ENCODE measurements at places on chromosomes 13 and 19.

GRCh38 chr19:14167576-14168138 is 31.3 kb upstream of the ASF1B start:
- no peak for DNase-seq

GRCh38 chr13:44293374-44293773 is 80.2 kb upstream of the SERP2 start:
- DNase-seq = no peak

DNA sequence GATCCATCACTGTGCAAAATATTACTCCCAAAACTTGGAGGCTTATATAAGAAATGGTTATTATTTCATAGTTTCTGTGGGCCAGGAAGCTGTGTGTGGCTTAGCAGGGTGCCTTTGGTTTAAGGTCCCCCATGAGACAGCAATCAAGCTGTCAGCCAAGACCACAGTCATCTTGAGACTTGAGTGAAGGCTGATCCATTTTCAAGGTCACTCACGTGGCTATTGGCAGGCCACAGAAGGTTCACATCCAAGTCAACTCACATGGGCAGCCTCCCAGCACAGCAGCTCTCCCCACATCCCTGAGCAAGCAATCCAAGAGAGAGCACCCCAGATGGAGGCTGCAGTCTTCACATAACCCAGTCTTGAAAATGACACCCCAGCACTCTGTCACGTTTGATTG is 537.4 kb downstream of the MYO16 start:
- no peak for DNase-seq

DNA sequence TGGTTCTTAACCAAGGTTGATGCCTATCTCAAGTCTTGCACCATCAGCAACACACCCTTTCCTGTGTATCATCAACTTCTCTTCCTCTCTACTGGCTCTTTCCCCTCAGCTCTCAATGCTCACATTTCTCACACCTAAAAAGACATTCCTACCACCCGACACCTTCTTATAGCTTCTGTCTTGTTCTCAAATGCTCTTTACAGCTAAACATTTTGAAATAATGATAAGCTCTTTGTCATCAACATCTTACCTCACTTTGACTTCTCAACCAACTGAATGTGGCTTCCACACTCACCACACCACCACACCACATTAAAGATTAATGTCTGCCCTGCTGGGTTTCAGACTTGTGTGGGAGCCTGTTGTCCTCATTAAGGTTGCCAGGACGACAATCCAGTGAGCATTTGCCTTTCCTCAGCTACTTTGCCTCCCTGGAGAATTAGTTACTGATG is 67.8 kb downstream of the RXFP2 start:
- DNase-seq = no peak

- no peak for DNase-seq
These were observed 607 bp downstream of the NFIC start for GRCh38 chr19:3366753-3367627.

GRCh38 chr13:45870232-45870631 is 18.7 kb upstream of the SIAH3 start:
- no peak for DNase-seq

DNA sequence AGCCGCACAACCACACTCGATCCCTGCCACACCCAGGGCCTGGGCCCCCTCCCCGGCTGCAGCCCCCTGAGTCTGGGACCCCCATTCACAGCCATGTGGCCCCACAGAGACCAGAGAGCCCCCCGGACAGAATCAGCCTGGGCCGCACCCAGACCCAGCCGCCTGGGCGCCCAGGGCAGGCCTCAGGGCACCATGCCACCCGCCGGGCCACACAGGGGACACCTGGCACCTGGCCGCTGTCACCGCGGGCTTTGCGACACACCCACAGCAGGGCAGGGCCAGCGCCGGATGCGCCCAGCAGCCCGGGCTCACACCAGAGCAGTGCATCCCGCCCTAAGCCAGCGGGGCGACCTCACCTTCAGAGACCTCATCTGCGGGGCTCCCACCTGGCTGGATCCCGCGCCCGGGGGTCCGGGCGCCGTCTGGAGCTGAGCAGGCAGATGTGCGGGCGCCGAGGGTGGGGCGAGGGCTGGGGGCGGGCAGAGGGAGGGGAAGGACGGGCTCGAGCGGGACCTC is 443 bp downstream of the TBXA2R start:
- DNase-seq = no peak

GRCh38 chr19:54230031-54230430 is 7.2 kb upstream of the LILRB3 start:
- DNase-seq = no peak

- DNase-seq = no peak
These were observed 1.3 kb upstream of the PTBP1 start for GRCh38 chr19:795691-796581.

DNA sequence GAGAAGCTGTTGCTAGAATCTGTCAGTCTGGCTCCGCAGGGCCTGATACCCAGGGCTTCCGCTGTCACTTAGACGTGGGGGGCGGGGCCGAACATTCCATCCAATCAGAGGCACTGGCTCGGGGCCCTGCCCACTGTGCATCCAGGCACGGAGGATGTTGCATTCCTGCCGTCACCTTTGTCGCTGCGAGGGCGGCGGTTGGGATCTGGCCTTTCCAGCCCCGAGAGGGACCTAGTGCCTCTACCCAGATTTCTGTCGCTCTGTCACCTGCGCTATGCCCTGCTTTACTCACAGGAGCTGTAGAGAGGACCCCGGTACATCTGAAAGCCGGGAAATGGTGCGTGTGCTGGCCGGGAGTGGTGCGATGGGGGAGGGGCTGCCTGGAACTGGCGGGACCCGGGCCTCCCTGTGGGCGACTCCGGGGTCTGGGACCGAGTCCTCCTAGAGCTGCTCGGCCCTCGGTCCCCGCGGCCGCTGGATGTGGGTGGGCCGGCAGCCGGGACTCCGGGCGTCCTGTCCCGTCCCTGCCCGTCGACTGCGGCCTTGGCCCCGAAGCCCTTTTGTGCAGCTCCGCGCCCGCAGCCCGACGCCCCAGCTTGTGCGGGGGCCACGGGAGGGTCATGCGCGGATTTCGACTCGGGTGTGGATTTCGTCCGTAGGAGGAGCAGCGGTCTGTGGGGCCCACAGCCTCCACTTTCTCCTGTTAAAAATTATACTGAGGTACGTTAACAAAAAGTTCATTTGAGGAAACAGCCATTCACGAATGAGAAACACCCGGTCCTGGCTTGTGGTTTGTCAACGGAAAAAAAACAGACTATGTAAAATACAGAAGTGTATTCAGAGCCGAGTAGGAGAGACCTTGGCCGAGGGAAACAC is at the start of gene ZNF439:
TSS of gene ZNF439 (plus strand) at position 133 of the 876 bp plus-strand sequence. CDS start at position 275, 142 bp downstream.
- peak; percentile 22 for DNase-seq

DNA sequence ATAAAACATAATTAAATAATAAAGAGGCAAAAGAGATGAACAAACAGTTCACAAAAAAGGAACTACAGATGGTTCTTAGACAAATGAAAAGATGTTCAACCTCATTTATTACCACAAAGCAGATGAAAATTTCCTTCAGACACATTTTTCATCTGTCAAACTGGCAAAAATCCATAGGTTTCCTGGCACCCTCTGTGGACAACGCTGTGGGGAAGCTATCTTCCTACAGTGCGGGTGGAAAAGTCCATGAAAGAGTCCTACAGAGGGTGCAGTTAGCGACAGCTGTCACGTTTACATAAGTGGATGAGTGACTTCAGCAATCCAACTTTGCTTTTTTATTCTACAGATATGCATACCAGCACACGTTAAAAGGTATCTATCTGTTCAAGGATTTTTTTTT is 30.3 kb upstream of the PDCD5 start:
- DNase-seq = no peak

- no peak for DNase-seq
These were observed 114.0 kb downstream of the STK24 start for GRCh38 chr13:98462946-98463345.

- DNase-seq = no peak
These were observed 3.4 kb downstream of the FNDC3A start for GRCh38 chr13:48978942-48979601.

DNA sequence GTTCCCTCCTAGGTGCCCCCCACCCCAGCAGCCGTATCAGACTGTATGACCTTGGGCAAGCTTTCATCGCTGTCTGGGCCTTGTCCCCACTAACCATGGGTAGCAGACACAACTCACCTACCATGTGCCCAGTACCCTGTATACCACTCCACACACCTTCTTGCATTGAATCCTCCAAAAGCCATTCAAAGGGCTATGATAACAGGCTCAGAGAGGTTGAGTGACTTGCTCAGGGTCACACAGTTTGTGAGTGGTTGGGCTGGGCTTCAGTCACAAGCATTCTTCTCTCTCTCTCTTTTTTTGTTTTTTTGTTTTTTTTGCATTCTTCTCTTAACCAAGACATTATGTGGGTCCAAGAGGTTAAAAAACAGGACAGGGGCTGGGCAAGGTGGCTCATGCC is 2.6 kb downstream of the RASAL3 start:
- no peak for DNase-seq

- no peak for DNase-seq
These were observed 17.2 kb downstream of the BLOC1S3 start for GRCh38 chr19:45195764-45196163.

GRCh38 chr19:53008061-53008778 is 5.5 kb upstream of the ERVV-1 start:
- no peak for DNase-seq

- no peak for DNase-seq
These were observed 11.4 kb downstream of the NDFIP2 start for GRCh38 chr13:79492313-79492798.

- DNase-seq = no peak
These were observed 27.4 kb upstream of the TIMM44 start for GRCh38 chr19:7970716-7971448.

DNA sequence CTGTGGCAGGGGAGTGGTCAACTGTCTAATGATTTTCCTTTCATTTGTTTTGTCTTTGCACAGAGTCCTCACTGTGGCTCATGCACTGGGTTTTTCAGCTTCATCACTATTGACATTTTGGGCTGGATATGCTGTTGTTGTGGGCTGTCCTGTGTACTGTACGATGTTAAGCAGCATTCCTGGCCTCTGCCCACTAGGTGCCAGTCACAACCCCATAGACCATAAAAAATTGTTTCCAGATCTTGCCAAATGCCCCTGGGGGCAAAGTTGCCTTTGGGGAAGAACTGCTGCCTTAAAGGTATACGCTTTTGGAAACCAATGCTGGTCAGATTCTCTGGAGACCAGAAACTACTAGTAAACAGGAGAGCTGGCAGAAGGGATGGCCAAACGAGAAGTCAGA is 310.4 kb downstream of the SPRY2 start:
- DNase-seq = no peak

DNA sequence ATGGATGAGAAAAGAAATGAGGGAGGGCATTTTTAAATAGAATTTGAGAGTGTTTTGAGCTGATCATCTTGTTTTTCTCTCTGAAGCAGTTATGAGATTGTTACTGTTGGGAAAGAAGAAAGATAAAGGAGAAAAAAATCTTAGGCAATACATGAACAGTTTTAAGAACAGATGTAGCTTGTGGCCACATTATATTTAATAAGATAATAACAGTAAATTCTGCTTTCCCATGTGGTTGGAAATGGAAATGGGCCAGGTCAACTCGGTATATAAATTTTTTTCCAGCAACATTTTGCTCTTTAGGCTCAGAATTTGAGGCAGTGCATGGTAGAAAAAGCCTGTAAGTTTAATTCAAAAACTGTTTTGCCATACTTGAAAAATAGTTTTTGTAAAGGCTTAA is 118.7 kb downstream of the POSTN start:
- no peak for DNase-seq

- DNase-seq = no peak
These were observed 34.0 kb downstream of the GARRE1 start for GRCh38 chr19:34288381-34288780.

GRCh38 chr19:21109116-21109515 is 27.1 kb downstream of the ZNF714 start:
- DNase-seq = no peak

DNA sequence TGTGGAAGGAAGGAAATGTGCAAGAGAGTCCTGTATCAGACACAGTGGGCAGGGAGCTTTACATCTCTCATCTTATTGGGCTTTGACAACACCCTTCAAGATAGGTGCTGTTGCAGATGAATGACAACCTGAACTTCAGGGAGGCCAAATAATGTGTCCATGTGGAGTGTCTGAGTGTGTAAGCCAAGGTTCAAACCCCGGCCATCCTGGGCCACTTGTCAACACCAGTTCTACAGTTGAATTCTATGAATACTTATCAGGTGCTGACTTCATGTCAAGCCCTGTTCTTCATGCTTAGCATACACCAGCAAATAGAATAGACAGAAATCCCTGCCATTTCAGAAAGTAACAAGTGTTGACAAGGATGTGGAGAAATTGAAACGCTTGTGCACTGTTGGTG is 354.4 kb downstream of the KCNRG start:
- no peak for DNase-seq

DNA sequence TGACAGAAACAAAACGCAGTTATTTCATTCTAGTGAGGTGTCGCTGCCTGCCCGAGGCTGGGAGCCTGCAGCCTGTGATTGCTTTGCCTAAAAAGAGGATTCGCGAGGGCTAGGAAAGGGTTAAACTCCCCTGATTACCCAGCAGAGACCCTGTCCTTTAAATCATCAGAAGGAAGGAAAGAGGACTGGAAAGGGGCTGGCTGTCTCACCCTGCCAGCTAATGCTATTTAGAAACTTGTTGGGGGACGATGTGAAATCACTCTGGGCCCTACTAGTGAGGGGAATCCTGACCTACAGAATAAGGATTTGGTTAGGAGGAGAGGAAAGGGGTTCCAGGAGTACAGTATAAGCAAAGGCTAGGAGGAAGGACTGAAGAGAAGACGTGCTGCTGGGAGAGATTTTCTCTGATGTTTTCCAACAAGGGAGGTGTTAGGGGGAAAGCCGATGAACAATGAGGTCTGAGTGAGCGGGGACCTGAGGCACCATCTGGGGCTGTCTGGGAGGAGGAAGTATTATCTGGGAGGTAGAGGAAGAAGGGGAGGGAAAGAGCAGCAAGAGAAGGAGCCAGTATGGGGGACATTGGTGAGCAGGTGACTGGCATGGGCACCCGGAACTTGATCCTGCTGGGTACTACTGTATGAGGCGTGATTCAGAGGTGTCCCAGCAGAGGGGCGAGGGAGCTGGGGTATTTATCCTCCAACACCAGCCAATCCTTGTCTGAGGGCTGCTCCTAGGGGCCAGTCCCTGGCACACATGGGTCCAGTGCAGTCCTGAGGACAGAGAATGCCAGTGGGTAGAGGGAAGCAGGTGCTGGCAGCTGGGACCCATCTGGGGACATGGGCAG is 55.7 kb upstream of the PTPRS start:
- DNase-seq = no peak

- DNase-seq = no peak
These were observed 1.8 kb downstream of the PTGER1 start for GRCh38 chr19:14473073-14473977.

GRCh38 chr19:12825254-12826131 is 8.9 kb downstream of the RTBDN start:
- DNase-seq = no peak

DNA sequence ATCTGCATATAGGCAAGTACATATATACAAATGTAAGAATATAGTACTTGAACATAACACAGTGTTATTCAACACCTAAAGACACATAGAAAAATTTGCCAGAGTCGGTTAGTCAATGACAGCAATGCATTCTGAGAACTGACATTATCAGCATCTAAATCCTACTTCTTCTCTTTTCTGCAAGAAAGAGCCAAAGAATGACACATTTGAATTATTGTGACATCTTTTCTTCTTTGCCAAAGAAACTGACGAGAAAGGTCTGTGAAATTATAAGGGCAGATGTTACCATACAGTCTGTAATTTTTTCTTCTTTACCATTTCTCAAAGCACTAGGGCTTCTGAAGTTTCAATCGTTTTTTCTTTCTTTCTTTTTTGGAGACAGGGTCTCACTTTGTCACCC is 350.9 kb upstream of the NBEA start:
- no peak for DNase-seq

GRCh38 chr13:24632382-24633121 is 47.7 kb upstream of the ATP12A start:
- no peak for DNase-seq

- no peak for DNase-seq
These were observed 2700.2 kb downstream of the PCDH9 start for GRCh38 chr13:64529874-64530485.

Measured in NCI-H2081 treated with DMSO at 0.1 percent for 48 hours (cell line).